AG08395 (cell line): ENCODE measurements at places on chromosomes 7 and 10.

DNA sequence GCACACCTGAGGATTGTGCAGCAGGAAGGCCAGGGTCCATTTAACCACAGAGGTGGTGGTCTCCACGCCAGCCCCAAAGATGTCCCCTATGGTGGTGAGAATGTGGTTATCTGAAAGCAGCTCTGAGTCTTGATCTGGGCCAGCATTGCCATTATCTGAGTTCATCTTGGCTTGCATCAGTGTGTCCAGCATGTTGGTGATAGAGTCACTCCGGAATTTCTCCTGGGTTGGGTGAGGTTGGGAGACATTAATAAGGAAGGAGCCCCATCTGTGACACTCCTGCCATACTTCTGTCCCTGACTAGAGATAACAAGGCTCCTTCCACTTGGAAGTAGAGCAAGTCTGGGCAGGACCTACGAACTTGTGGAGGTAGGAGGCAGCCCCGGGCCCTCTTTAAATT is 4.2 kb downstream of the CYP17A1 start:
- DNase-seq: peak; percentile 54

DNA sequence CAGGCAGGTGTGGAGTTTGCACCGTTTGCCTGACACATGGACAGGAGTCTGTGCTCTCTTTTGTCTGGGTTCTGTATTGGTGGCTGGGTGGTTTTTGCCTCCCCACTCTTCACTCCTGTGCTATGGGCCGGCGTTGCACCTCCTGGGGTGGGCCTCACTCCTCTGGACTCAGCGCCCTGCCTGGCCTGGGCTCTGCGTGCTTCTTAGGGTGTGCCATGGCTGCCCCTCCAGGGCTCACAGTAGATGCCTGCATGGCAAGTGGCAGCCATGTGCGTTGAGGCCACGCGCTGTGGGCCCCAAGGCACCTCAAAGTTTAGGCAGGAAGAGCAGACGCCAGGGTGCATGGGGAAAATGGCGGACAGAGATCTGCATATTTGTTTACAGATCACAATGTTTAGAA is 319.8 kb downstream of the ADARB2 start:
- no peak for DNase-seq

DNA sequence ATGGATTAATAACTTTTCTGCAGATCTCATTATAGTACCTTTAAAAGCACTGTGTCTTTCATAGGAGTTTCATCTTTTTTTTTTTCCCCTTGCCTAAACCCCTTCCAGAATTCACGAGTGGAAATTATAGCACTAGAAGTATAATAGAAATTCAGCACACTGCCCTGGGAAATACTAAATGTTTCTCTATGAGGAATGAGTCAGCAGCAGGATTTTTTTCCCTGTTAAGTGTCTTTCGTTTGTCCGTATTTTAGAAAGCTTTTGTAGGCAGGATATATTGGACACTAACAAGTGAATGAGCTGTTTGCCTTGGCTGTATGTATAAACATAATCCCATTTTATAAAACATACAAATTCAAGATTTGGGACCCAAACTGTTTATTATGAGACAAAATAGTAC is 105.8 kb downstream of the EXOC4 start:
- peak; percentile 9 for DNase-seq

DNA sequence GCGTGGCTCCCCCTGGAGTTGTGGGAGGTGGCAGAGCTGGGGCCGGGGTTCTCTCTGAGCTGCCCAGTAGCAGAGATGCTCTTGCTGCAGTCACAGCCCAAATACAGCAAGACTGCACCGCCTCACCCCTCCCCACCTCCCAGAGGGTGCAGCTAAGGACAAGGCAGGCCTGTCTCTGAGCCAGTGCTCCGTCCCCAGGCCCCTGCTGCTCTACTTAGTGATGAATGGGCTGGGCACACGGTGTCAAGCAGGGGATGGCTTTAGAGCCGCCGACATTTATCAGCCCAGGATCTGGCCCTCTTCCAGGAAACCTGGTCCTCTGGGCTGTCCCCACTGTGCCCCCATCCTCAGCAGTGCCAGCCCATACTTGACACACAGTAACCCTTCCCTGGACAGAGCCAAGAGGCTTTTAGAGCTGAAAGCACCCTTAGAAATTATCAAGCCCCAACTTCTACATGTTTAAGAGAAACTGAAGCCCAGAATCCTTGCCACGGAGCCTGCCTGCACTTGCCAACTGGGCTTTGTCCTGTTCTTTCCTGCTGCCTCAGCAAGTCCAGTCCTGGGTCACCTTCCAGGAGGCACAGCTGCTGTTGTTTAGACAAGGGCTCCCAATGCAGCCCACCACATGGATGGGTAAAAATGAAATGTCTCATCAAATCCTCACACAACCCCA is 137.1 kb upstream of the UNC5B start:
- DNase-seq: no peak

DNA sequence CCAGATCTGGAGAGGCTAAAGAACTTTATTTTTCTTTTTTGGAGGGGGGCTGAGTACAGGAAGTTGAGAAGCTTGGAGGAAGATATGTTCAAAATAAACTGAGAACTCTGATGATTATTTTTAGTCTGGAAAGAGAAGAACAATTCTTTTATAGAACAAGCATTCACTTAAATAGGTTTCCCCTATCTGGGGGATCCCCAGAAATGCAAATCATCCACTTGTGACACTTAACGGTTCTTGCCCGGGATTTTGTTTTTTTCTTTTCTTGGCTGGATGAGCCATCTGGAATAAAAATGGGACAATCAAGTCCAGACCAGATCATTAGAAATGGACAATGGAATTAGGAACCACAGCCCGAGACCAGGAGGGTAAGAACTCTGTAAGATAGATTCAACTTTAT is 95.9 kb upstream of the EGR2 start:
- no peak for DNase-seq

- no peak for DNase-seq
Measured at GRCh38 chr10:22606164-22606614, 108.2 kb downstream of the PIP4K2A start.

DNA sequence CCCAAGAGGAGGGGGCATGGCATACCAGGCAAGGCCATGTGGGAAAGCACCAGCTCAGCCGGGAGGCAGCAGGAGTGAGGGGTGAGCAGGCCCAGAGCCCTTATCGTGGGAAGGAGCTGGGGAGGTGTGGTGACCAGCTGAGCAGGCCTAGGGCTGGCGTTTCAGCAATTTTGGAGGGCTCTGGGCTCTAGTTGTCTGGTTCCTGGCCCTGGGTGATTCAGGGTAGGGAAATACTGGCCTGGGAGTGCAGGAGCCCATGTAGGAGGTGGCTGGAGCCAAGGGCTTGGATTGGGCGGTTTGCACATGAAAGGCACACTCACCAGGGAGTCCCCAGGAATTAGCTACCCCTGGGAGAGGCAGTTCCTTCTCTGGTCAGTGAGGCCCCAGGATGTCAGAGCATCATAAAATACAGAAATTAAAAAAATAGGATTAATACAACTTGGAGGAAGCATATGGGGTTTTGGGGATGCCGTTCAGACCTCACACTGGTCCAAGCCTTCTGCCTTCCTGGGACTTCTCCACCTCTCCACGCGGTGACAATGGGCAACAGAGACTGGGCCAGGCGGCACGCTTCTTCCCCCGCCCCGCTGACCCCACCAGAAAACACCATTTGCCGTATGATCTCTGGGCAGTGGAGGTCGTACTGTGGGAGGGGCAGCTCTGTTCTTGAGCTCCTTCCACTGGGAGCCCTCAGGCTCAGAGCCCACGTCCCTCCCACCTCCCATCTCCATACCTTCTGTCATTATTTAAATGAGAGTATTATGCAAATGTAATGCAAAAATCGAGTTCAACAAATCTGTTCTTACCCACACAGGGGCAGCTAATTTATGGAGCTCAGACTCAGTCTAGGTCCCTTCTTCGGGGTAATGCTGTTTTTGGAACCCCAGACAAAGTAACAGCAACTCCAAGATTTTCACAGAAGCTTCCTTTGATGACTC is 133.0 kb upstream of the FAM20C start:
- DNase-seq: no peak

DNA sequence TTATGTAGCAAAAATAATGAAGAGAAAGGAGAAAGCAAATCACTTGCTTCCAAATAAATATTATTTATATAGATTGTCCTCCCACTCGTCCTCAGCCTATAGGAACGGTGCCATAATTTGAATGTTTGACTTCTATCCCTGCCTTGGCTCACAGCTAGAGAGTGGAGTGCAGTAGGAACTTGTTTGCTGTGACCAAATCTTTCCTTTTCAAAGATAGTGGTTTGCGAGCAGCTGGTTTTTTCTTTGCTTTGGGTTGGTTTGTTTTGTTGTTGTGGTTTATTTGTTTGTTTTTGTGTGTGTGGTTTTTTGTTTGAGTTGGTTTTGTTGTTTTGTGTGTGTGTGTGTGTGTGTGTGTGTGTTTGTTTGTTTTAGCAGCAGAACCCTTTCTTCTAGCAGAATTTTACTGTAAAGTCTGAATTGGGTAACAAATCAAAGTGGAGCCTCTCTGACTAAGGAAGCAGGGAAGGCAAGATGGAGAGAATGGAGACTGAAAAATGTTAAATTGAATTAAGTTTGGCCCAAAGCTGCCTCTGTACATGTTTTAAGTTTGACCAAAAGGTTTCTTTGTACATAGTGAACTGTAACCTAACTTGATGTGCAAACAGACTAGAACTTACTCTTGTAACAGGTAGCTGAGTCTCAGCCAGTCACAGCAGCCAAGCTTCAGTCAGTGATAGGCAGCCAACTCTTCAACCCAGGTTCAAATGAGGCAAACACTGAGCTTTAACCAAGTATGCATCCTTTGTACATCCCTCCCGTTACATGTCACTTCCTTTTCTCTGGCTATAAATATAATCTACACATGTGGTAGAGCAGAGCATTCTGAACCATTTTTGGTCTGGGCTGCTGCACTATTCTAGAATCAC is 149.5 kb upstream of the LRGUK start:
- DNase-seq: no peak

DNA sequence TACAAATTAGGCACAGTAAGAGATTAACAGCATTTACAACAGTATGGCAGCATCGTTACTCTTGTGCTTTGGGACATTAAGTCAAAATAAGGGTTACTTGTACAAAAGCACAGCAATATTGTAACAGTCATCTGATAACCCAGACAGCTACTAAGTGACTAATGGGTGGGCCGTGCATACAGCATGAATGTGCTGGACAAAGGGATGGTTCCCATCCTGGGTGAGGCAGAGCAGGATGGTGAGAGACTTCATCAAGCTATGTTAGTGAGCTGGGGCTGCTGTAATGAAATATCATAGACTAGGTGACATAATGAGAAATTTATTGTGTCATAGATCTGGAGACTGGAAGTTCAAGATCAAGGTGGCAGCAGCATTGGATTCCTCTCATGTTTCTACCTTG is 25.4 kb downstream of the EDRF1 start:
- no peak for DNase-seq

DNA sequence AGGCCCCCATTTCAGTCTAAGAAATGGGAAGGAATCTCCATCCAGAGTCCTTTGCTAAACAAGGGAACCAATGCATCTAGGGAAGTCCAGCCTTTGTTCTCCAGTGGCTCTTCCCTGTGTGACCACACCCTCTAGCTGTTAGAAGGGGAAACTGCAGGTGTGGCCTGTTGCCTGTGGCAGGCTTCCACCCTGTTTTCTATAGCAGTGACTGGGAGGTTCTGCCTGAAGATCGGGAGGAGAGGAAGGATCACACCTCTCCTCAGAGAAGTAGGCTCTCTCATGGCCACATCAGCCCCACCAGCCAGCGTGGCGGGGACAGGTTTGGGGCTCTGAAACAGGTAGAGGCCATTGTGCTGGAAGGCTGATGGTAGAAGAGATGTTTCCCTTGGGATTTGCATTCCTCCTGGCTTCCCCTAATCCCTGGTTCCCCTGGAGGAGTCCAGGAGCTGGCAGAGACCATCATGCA is 47.7 kb upstream of the TRIM8 start:
- peak; percentile 79 for DNase-seq

DNA sequence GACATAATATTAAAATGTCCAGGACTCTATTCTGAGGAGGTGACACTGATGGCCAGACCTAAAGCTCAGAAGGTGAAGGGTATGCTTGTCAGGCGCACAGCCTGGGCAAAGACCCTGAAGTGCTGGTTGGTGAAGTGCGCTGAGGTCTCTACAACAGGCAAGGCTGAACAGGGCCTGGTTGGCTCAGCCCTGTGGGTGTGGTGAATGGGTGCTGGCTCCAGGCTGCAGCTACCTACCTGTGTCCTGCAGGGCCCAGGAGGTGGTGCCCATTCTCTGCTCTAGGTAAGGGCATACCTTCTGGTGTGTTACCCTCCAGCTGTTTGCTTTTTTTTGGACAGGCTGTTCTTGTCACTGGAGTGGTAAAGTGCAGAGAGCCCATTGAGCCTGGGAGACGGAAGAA is 85.1 kb downstream of the RAMP3 start:
- no peak for DNase-seq

- no peak for DNase-seq
Measured at GRCh38 chr7:131342864-131343442, 15.3 kb downstream of the MKLN1 start.

DNA sequence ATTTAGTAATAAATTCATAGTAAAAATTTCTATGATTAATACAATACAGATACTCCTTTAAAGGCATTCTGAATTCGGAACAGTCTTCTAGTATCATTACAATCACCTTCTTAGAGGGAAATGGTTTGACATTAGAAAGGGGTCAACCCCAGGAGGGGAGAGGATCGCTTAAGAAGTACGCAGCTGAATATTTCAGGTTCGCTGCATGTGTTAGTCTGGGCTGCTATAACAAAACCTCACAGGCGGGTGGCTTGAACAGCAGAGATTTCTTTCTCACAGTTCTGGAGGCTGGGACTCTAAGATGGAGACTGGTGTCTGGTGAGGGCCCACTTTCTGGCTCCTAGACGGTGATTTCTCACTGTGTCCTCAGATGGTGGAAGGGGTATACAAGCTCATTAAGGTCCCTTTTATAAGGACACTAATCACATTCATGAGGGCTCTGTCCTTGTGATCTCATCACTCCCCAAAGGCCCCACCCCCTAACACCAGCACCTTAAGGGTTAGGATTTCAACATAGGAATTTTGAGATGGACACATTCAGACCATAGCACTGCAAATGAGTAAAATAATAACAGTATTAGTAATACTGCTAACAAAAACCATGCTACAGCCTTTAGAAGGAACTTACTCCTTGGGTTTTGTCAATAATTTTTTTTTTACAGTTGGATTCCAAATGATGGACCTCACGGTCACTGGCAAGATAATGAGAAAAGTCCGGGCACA is 34.0 kb downstream of the GNA12 start:
- no peak for DNase-seq

GRCh38 chr10:102735065-102735562 is 8.6 kb upstream of the WBP1L start:
- DNase-seq: peak; percentile 38

- no peak for DNase-seq
Measured at GRCh38 chr10:87675396-87676376, 16.0 kb downstream of the PAPSS2 start.
